ENCODE measurements at places on chromosomes 3 and 15.

GRCh38 chr3:38601956-38602550 is 47.4 kb downstream of the SCN5A start:
- DNase-seq = no peak

GRCh38 chr3:184745526-184745925 is 33.7 kb upstream of the MAGEF1 start:
- no peak for DNase-seq

GRCh38 chr3:175179055-175179454 is 319.9 kb downstream of the NAALADL2 start:
- DNase-seq = no peak

GRCh38 chr15:43702174-43702573 is 8.5 kb downstream of the CKMT1A start:
- no peak for DNase-seq

- DNase-seq = no peak
Measured at GRCh38 chr15:68258692-68259091, 18.9 kb upstream of the FEM1B start.

- peak; percentile 23 for DNase-seq
Measured at GRCh38 chr3:15845475-15845874, 47.7 kb upstream of the ANKRD28 start.
